GM23248 (cell line): ENCODE measurements at places on chromosomes 7 and 10.

GRCh38 chr7:6172910-6173295 is 99.5 kb downstream of the CYTH3 start:
- DNase-seq, result no peak
- H3K36me3 ChIP-seq, result peaks cover 33% of the 10 kb centered on the region; the same call in 1 of the 2 replicates
- H3K4me1 ChIP-seq, result peaks cover 15% of the 10 kb centered on the region
- no peaks in the 10 kb centered on the region for H3K27me3 ChIP-seq
- H3K4me3 ChIP-seq, result no peak overlapping the region

DNA sequence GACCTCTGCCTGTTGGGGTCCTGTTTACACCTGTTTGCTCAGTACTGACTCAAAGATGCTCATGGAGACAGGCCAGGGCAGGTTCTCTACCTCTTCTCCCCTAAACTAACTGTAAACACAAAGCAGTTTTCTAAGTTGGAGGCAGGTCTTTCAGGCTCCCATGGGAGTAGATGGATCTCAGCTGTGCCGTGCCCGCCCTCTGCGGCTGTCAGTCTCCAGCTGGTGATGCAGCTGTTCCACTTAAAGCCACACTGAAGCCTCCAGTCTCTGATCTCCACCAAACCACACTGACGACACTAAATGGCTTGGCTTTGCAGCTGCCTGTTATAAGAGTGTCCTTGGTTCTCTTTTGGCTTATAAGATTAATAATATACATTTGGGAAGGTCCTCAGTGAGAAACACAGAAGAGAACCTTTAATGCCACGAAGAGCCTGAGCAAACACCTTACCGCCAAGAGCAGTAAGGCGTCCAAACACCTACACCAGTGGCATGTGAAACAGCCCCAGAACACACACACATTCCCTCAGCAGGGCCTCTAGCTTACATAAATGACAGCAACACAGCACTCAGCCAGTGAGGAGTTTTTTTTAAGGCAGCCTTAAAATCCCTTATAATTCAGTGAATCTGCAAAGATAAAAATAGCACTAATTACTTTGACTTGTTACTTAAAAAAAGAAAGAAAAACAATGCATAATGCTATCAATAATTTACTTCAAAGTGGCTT is 60.4 kb upstream of the KCNIP2 start:
- no peak overlapping the region for H3K4me3 ChIP-seq
- H3K27me3 ChIP-seq, result no peaks in the 10 kb centered on the region
- no peak overlapping the region for H3K27ac ChIP-seq
- H3K36me3 ChIP-seq, result no peaks in the 10 kb centered on the region
- H3K4me1 ChIP-seq, result no peaks in the 10 kb centered on the region

DNA sequence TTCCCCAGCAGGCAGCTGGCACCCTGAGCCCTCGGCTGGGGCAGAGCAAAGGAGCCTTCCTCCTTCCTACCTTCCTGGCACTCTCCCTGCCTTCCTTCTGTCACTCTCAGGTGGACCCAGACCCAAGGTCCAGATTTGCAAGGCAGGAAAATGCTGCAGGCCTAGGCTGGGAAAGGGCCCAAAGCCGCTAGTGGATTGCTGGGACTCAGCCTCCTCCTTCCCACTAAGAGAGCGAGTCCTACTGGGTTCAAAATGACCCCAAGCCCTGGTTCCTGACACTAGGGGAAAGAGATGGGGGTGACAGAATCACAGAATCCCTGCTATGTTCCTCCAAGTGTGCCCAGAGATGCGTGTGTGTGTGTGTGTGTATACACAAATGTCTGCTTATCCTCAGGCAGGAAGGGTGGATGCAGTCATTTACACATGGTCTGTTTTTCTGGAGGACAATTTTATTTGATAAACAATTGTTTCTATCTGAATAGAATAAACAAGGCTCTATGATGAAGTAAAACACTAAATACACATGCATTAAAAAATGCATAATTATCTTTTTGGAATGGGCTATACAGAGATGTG is 1.3 kb upstream of the PLAU start:
- H3K36me3 ChIP-seq, result no peaks in the 10 kb centered on the region
- DNase-seq, result no peak
- H3K4me1 ChIP-seq, result peaks cover 51% of the 10 kb centered on the region
- H3K4me3 ChIP-seq, result no peak overlapping the region

DNA sequence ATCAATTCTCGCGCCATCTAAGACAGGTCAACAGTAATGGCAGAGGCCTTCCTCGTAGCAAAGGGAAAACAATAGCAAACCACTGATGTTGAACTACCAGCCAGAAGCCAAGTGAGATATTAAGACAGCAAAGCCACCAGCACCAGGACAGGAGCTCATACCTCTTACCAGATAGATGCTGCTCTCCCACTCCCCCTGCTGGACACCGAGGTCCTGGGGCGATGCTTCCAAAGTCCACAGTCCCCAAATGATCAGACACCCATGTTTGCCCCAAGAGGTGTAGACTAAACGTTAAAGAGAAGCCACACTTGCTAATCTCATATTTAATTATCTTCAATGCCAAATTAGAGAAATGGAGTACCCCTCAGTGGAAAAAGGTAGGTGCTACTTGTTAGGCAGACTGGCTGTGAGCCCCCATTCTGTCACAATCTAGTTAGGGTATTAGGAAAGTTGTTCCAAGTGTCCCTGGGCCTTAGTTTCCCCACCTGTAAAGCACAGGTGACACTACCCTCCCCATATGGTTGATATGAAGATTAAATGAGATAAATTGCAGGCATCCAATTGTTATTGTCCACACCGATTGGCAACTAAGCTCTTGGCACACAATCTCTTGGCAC is 39.9 kb downstream of the TOMM7 start:
- no peaks in the 10 kb centered on the region for H3K36me3 ChIP-seq
- H3K4me1 ChIP-seq, result peaks cover 46% of the 10 kb centered on the region
- H3K27me3 ChIP-seq, result no peaks in the 10 kb centered on the region
- peak; percentile 63 for DNase-seq
- no peak overlapping the region for H3K27ac ChIP-seq
